ENCODE measurements at places on chromosomes 2 and 18. TPM values are rescaled to one million over a fixed set of nuclear protein-coding genes. Genes with fewer than 3 reads are reported as not detected.

GNLY gene
- total RNA-seq: not detected

REG1B gene
- total RNA-seq: not detected

MOGAT1 gene
- total RNA-seq: not detected

ANKRD53 gene
- 1.4 TPM for total RNA-seq

KCNJ13 gene
- not detected for total RNA-seq

HOXD1 gene
- 9.8 TPM for total RNA-seq

ARMC9 gene
- total RNA-seq: 3.3 TPM

HAAO gene
- 7.2 TPM for total RNA-seq

PFN4 gene
- not detected for total RNA-seq

ADRA2B gene
- total RNA-seq: 9.4 TPM

RUFY4 gene
- not detected for total RNA-seq

ALKAL2 gene
- 26.7 TPM for total RNA-seq

CYTIP gene
- total RNA-seq: 5.5 TPM

FSHR gene
- total RNA-seq: not detected

RPRD1A gene
- total RNA-seq: 16.4 TPM

ONECUT2 gene
- 0.11 TPM for total RNA-seq
